Putamen (tissue), 1 donor: ENCODE measurements at places on chromosomes 1 and 21.

GRCh38 chr1:204520834-204521709, 4.9 kb downstream of the MDM4 start:
- DNase-seq = no peak

- DNase-seq = peak; percentile 12
These were observed 88.5 kb downstream of the PTPRU start for GRCh38 chr1:29324771-29325351.

DNA sequence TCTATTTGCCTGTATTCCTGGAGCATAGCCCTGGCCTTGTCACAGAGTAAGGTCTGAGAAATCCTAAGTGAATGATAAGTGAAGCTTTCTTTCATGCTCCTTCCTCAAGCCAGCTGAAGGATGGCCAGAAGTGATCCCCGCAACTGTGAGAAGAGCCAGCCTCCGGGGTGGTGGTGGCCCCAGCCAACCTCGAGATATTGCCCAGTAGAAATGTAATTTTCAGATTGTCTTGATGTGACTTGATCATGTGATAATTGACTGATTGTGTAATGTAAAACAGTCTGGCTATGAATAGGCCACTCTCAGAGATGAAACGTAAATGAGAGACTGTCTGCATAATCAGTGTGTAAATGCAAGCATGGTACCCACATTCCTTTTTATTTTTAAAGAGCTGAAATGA, 242.4 kb upstream of the CAMK1G start:
- no peak for DNase-seq

DNA sequence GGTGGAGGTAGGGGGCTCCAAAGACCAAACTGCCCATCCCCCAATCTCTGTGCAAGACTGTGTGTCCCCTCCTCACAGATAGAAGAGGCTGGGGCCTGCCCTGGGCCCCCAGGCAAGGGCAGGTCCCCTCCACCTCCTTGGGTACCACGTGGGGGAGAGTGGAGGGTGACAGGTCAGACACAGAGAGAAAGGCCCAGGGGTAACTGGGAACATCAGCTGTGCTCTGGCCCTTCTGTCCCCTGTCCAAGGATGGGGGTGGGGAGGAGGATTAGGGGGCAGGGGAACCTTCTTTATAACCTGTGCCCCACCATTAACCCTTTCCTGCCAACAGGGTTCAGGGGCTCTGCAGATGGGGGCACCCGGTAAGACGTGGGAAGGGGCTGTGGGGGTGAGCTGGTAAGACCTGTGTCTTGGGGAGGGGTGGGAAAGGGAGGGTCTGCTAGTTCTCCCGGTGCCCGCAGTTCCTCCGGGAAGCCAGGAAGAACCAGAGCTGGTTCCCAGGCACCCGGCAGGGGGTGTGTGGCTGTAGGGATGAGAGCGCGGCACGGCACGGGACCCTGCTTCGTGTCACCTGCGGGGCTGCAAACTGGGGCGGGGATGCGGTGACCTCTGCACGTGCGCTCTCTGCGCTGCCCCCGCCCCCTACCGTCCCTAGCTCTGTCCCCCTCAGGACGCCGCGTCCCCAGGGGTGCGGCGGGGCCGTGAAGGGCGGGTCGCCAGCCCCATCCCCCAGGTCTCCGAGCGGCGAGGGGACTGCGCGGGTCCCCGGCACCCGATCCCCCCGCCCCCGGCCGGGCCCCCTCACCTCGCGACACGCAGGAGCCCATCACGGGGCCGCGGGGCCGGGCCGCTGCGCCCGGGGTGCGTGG, 601 bp downstream of the FAM131C start:
- no peak for DNase-seq

DNA sequence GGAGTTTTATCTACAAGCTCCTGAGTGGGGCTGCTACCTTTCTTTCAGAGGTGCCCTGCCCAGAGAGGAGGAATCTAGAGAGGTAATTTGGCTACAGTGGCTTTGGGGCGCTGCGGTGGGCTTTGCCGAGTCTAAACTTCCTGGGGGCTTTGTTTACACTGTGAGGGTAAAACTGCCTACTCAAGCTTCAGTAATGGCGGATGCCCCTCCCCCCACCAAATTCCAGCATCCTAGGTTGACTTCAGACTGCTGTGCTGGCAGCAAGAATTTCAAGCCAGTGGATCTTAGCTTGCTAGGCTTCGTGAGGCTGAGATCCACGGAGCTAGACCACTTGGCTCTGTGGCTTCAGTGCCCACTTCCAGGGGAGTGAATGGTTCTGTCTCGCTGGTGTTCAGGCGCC, 43.9 kb downstream of the SWT1 start:
- no peak for DNase-seq

GRCh38 chr1:100851726-100852125, 42.9 kb downstream of the EXTL2 start:
- no peak for DNase-seq

DNA sequence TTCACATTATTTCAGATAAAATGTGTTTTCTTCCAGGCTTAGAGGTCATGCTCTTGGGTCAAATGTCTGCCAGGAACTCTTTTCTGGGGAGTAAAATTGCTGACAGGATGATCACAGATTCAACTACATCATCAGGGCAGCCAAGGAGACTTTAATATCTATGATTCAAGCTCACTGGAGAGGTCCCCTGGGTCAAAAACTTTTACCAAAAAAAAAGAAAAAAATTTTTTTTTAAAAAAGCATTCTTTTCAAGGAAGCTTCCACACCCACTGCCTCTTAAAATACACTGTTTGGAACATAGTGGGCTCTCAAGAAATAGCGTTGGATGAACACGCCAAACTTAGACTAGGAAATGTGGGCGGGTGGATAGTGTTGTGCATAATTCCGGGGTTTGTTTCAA, 81.3 kb downstream of the TIAM1 start:
- no peak for DNase-seq

- DNase-seq = no peak
These were observed 39.9 kb downstream of the RGL1 start for GRCh38 chr1:183844806-183845205.

DNA sequence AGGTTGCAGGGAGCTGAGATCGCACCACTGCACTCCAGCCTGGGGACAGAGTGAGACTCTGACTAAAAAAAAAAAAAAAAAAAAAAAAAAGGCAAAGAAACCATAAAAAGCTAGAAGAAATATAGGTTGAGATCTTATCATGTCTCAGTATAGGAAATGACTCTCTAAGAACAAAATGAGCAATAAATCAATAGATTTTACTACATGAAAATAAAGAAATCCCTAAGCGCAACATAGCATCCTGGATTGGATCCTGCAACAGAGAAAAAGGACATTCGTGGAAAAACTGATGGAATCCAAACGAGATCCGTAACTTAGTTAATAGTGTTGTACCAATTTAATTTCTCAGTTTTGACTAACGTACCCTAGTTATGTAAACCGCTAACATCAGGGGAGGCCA, 35.3 kb downstream of the SLC1A7 start:
- no peak for DNase-seq

DNA sequence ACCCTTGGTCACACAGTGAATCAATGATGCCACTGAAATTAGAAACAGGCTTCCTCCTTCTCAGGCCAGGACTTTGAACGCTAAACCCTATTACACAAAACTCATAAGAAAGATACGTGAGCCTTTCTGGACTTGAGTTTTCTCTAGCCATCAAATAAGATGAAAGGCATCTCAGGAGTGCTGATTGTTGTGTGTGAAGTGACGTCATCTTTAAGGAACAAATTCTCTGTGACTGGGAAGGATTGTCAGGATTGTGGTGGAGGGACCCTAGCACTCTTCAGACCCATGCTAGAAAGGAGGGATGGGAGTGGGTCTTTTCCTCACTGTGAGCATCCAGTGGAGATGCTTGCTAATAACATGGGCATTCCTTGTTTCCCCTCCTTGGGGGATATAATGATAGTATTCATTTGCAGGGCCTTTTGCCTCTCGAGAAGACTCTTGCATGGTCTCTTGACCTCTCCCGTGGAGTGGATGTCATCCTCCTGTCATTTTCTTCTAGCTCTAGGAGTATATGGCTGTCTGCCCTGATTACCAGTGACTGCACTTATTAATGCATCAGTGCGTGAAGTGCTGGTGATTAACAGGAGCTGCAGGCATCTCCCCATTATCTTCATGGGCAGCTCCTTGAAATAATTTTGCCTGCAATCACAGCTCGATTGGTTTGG, 39.9 kb downstream of the SPATA46 start:
- no peak for DNase-seq

DNA sequence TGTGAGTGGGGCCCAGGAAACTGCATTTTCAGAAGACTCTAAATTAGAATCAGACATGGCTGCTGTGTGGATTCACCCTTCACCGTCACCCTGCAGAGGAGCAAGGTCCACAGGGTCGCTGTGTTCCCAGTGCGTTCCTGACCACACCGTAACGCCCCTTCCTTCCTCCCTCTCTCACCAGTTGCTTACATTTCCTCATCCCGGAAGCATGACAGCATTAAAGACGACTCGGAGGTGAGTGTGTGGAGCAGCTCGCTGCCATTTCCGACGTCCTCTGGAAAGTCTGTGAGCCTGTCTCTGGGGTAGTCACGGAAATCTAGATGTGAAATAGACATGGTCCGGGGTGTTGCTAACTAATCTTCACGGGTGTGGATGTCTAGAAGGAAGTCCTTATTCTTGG, 45.9 kb downstream of the FAAP20 start:
- DNase-seq = no peak

GRCh38 chr1:170666541-170667254, 2.8 kb downstream of the PRRX1 start:
- DNase-seq = no peak

- DNase-seq = peak; percentile 2
These were observed 854 bp upstream of the ZRANB2 start for GRCh38 chr1:71081697-71082080.

GRCh38 chr1:22676916-22677583, 24.0 kb downstream of the C1QB start:
- DNase-seq = no peak

DNA sequence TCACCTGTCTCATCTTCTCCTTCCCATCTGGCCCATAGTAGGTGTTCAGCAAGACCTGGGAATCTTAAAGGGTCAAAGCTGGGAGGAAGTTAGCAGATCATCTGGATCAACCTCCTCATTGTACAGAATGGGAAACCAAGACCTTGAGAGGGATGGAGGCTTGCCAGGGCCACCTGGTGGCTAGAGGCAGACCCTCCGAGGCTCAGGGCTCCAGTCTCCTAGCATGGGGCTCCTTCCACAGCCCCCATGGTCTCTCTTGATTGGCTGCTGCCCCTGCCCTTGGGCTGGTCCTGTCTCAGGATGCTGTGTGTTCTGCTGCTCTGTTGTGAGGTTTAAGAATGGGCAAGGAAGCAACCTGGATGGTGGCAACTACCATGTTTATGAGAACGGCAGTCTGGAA, 68.7 kb upstream of the CNTN2 start:
- no peak for DNase-seq

GRCh38 chr1:240093120-240093961, 1.7 kb downstream of the FMN2 start:
- DNase-seq = no peak

DNA sequence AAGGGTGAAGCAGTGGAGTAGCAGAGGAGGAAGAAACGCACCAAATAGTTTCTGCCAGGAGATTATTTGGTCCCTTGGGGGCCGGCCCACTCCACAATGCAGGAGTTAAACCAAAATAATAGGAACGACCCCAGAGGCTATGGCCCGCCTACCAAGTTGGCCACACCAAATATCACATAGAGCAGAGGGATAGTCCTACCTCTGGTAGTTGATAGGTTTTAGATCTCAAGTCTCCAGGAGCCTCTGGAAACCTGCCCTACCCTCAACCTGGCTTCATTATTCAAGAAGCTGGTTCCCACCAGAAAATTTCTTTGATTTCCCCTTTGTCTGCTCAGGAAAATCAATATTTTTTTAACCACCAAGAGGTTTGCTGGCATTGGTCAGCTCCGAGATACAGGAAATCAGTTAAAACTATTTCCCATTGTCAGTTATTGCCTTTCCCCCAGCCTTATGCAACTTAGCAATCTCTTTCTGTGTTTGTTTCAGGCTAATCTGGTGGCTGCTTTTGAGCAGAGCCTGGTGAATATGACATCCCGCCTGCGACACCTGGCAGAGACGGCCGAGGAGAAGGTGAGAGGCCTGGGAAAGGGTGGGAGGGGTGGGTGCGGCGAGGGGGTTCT, 35.5 kb upstream of the IPO9 start:
- DNase-seq = no peak

- DNase-seq = no peak
These were observed 215.1 kb downstream of the S1PR1 start for GRCh38 chr1:101451888-101452287.

- no peak for DNase-seq
These were observed 194.0 kb downstream of the NPHP4 start for GRCh38 chr1:5798151-5798730.

DNA sequence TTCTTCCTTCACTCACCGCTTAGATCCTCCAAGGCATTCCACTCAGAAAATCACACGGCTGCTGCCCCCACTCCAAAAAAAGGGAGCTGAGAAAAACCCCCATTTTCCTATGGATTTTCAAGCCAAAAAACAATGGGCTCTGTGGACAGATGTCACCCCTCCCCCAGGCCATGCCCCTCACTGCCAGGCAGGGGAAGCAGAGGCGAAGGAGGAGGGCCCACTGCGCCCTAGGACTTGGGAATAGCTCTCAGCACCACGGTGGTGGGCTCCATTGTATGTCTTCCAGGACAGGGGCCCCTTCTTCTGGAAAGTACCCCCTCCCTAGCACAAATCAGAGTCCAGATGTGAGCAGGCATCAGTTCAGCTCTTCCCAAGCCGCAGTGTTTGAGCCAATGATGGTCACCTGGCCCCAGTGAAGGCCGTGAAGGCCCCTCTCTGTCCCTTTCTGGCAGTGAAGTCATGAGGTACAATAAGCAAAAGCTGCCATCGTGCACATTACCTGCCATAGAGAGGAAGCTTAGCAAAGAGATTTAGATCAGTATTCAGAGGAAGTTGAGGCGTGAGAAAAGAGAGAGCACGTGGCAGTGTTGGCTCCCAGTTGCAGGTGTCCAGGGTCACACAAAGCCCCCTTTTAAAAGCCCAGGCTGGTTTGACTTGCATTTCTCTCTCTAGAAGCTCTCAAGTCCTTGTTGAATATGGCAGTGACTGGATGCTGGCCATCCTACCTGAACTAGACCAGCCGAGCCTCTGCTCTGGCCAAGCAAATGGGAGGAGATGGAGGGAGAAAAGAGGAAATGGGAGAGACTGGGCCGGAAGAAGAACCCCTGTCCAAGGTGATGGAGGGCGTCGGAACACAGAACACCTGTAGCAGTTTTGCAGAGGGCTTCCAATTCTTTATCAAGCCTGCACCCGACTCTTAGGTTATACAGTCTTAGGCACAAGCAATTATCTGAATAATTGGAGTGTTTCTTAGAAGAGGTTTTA, 149.0 kb downstream of the TOMM20 start:
- no peak for DNase-seq

GRCh38 chr1:231966983-231967382, 340.4 kb downstream of the DISC1 start:
- no peak for DNase-seq

GRCh38 chr1:62131093-62131725, 63.4 kb upstream of the L1TD1 start:
- peak; percentile 51 for DNase-seq

DNA sequence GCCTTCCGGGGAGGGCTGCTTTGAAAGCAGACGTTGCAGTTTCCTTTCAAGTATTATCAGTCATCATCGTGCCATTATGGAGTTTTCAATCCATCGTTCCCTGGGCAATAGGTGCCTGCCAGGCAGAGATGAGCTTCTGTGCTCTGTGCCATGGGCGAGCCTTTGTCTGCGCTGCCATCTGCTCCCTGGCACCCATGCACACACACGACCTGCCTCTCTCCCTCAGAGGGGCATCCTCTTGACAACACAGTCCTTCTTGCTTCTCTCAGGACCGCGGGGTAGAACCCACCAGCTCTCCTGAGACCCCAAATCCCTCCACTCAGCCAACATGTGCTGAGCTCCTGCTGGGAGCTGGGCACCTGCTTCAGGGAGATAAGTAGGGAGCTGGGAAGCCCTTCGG, 149.3 kb downstream of the HMGB4 start:
- DNase-seq = no peak
